GM19239 (cell line): ENCODE measurements at places on chromosomes 4 and X.

DNA sequence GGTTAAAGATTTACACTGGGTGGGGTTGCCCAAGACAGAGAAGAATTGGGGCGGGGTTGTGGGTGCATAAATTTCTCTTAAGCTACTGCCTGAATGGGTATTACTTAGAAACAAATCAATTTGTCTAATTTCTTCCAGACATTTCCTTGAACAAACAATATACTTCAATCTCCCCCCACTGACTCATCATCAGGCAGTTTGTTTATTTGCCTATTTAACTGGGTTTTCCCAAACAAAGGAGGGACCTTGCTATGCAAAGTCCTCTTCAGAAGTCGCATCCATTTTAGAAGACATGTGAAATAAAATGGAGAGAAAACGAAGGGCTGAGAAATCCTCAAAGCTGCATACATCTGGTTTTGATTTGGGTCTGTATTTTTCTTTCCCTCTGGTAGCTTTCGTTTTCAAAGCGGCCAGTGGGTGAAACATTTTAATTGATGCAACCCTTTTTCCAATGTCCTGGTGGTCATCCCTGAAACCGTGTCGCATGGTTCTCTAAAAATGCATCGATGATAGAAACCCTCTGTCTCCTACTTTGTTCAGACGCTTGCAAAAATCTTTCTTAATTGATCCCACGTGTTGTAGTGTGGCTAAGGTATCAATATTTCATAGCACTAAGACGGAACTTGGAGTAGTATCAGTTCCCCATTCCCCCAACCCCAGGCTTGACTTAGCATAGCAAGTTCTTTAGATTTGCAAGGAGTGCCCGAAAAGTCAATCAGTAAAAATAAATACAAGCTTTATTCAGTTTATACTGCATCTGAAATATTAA, 115.1 kb upstream of the MXRA5 start:
- no peak for DNase-seq

DNA sequence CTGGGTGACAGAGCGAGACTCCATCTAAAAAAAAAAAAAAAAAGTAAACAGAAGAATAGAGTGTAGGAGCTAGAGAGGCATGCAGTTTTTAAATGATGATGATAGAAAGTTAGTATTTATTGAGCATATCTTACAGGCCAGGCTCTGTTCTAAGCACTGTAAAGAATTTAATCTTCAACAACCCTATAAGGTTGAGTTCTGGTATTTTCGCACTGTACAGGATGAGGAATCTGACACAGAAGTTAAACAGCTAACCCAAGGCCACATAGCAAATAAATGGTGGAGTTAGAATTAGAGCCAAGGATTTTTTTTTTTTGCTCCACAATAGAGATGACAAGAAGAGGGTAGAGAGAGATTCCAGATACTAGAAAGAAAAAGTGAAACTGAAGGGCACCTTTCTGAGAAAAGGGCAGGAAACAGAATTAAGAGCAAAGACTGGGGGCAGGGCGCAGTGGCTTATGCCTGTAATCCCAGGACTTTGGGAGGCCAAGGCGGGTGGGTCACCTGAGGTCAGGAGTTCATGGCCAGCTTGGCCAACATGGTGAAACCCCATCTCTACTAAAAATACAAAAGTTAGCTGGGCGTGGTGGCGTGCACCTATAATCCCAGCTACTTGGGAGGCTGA, 56.1 kb downstream of the KLHL5 start:
- DNase-seq: no peak

- DNase-seq: no peak
Observed at GRCh38 chr4:3514221-3514780, 17.9 kb downstream of the LRPAP1 start.

GRCh38 chrX:153635788-153636668, 11.0 kb upstream of the DUSP9 start:
- no peak for DNase-seq

DNA sequence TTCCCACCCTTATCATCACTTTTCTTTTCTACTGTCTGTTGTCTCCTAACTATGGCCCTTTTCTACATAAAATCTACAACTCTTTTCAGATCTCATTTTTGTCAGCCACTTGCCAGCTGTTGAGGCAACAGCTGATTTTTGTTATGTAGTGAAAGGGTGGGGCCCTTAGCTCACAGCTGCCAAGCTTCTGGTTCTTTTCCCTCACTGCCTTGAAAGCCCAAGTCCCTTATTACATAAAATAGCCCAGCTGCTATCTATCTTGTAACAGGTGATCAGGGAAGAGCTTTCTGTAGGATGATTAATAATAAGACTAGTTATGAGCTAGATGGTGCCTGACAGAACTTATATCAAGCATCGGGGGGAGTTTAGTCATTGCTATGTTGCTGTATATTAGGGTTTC, 45.9 kb downstream of the ADGRL3 start:
- no peak for DNase-seq
